T-helper 2 cell (primary cell): ENCODE measurements at places on chromosomes 1 and 21.
A peak's percentile ranks its signal among the peaks of the same experiment; 100 is the strongest.

GRCh38 chr1:15323351-15323988, 76.4 kb downstream of the FHAD1 start:
- peak; percentile 58 for DNase-seq

GRCh38 chr1:236122176-236122575, 20.2 kb upstream of the GPR137B start:
- no peak for DNase-seq

GRCh38 chr1:26799479-26800142, 11.9 kb downstream of the PIGV start:
- DNase-seq: peak; percentile 32

GRCh38 chr1:228303596-228303995, 95.8 kb downstream of the OBSCN start:
- no peak for DNase-seq

- no peak for DNase-seq
Observed at GRCh38 chr1:159554696-159555095, 18.9 kb upstream of the OR10J5 start.

GRCh38 chr1:39474810-39475209, 16.6 kb upstream of the BMP8A start:
- DNase-seq: no peak

DNA sequence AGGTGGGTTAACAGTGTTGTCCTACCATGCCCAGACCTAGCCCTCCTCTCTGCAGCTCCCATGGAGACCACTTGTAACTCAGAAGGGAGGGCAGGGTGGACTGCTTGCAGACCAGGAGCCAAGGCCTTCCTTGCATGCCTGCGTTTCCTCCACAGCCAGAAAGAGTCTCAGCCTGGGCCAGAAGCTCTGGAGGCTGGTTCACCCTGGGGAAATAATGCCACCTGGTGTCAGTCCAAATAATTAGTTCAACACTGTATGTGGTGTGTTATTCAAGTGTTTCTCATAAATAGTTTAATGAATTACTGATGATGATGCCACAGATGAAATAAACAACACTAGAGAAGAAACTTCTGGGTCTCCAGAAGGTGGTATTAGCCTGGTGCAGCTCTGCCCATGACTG, 16.9 kb upstream of the VANGL1 start:
- no peak for DNase-seq

GRCh38 chr1:111758373-111758772, 2.7 kb downstream of the DDX20 start:
- DNase-seq: no peak

DNA sequence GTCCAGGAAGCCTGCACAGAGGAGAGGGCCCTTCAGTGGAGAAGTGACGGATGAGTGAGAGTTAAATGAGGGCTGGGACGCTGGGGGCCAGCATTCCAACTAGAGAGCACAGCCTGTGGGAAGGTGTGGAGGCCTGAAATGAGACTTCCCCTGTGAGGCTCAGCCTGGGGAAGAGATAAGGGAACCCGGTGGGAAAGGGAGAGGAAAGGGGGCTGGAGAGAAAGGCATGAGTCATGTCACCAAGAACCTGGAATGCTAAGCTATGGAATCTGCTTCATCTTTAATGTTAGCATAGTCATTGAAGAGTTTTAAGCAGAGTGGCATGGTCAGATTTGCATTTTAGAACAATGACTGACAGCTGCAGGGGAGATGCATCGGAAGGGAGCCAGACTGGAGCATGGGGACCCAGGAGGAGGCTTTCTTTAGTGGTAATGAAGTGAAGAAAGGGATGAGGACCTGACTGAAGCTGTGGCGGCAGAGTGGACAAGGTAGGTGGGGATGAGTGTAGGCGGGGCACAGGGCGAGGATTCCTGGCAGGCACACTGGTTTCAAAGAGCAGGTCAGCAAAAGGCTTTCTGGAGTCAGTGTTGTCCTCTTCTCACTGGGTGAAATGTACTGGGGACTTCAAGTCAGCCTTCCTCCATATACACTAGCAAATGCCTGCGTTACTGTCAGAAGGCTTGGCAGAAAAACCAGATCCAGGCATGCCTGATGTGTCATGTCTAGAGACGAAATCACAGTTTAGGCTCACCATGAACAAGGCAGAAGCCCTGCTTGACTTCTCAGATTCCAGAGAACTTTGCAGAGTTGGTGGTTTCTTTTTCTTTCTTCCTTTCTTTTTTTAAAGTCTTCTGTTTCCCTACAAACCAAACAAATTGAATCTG, 8.0 kb downstream of the RGL1 start:
- DNase-seq: no peak

DNA sequence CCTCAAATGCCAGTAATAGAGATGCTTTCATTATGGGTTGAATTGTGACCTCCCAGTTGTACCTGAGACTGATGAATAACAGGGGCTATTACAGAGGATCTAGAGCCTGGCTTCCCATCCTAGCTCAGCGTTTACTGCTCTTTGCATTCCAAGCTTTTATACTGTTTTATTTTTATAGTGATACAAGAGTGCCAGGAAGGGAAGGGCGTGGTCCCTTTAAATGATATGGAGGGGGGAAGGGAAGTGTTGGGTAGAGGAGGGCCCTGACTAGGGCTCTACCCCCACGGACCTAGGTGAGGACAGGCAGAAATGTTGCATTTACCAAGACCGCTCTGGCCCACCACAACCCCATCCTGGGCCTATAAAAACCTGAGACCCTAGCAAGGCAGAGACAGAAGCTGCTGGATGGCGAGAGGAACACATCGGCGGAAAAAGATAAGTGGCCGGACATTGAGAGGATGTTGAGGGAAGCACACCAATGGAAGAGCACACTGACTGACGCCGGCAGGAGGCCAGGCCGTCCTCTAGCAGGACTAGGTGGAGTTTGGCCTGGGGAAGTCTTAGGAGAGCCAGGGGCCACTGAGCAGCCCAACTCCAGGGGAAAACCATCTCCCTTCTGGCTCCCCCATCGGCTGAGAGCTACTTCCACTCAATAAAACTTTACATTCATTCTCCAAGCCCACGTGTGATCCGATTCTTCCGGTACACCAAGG, 1025.9 kb downstream of the TTLL7 start:
- DNase-seq: no peak

DNA sequence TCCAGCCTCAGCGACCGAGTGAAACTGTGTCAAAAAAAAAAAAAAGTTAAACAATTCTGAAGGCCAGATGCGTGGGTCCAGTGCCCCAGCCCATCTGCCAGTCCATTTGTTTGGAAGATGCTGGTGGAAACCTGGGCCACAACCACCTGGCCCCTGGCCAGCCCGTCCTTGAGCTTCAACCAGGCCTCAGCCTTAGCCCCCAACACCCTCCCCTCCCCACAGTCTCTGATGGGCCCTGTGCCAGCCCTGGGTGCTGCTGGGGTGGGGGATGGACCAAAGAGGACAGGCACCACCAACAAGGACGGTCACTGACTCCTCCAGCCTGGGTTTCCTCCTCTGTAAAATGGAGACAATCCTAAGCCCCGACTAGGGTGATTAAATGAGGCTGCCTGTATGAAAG, 19.6 kb upstream of the PLEKHG5 start:
- no peak for DNase-seq

GRCh38 chr1:204645251-204645650, 40.3 kb downstream of the LRRN2 start:
- DNase-seq: no peak

DNA sequence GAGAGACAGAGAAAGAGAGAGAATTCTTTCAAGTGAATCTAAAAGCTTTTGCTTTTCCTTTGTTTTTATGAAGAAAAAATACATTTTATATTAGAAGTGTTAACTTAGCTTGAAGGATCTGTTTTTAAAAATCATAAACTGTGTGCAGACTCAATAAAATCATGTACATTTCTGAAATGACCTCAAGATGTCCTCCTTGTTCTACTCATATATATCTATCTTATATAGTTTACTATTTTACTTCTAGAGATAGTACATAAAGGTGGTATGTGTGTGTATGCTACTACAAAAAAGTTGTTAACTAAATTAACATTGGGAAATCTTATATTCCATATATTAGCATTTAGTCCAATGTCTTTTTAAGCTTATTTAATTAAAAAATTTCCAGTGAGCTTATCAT, 117.6 kb downstream of the PTPRC start:
- no peak for DNase-seq

- no peak for DNase-seq
Observed at GRCh38 chr1:155794605-155795245, 62.3 kb downstream of the GON4L start.

DNA sequence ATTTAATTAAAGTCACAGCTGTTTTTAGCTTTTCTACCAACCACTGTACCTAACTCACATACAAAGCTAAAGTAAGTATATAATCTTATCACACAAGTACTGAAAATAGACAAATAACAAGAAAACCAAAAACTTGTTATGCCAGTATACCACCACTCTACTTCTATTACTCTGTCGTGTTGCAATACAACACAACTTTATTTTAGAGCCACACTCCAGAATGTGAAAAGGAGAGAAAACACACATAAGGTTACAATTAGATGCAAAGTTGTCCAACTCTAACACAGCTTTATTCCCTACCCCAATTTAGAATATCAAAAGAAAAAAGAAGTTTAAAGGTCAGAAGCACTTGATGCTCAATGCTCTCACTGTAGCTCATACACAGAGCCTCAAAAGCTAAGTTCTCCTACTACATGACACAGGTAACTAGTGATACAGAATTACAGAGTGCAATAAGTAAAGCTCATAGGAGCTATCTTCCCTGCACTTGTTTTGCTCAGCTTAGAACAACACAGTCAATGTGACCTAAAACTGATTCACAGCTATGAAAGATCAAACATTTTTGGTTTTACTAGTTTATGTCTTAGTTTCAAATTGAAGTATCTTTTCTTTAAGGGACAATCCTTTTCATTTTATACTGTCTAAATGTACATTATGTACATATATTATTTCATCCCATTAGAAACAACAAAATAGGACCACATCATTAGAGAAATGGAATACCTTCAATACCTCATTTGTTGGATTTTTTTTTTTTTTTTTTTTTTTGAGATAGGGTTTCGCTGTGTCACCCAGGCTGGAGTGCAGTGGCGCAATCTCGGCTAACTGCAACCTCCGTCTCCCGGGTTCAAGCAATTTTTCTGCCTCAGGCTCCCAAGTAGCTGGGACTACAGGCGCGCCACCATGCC, 29.2 kb downstream of the EYA3 start:
- no peak for DNase-seq

- DNase-seq: no peak
Observed at GRCh38 chr1:230798491-230798890, 51.3 kb downstream of the CAPN9 start.

- DNase-seq: no peak
Observed at GRCh38 chr1:204574016-204574864, 58.0 kb downstream of the MDM4 start.

DNA sequence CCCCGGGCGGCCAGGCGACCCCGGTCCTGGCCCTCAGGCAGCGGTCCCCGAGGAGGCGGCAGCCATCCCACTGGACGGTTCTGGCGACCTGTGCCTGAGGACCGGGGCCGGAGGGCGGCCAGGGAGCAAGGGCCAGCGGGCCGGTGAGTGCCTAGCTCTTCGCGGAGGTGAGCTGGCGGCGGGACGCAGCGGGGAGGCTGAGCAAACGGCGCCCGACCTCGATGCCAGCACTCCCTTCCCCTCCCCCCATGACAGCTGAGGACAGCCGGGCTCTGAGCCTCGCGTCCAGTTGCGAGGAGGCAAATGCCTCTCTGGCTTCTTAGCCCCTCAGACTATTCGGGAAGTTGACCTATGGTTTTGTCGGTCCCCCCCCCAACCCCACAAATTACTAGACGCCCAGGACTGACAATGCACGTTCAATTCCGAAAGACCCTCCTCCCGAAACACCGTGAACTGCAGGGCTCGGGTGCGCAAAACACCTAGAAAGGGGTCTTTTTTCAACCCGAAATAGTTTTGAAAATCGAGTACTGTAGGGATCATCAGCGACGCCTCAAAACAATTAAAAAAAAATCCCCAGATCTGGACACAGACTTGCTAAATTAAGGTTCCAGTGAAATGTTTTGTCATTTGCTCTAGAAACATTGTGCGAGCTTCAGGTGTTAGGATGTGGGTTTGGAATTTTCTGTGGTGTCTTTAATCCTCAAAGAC, 8.3 kb downstream of the CDKN2C start:
- no peak for DNase-seq

GRCh38 chr21:44065428-44065827, 41.8 kb upstream of the PWP2 start:
- peak; percentile 39 for DNase-seq

DNA sequence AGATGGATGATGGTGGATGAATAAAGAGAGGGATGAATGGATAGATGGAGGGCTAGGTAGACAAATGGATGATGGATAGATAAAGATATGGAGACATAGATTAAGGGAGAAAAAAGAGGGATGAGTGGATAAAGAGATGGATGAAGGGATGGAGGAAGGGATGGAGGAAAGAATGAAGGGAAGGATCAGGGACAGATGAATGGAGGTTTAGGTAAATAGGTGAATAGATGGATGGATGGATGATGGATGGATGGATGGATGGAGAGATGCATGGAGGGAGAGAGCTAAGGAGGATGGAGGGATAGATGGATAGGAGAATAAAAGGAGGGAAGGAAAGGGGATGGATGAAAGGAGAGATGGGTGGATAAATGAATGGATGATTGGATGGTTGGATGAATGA, 28.8 kb downstream of the PLXNA2 start:
- no peak for DNase-seq

- no peak for DNase-seq
Observed at GRCh38 chr1:65704318-65704717, 88.4 kb upstream of the PDE4B start.

GRCh38 chr1:39960431-39960958, 5.5 kb downstream of the MFSD2A start:
- no peak for DNase-seq

- DNase-seq: no peak
Observed at GRCh38 chr1:19066874-19067181, 110.4 kb upstream of the IFFO2 start.

- no peak for DNase-seq
Observed at GRCh38 chr1:97042551-97042950, 321.0 kb downstream of the PTBP2 start.

- DNase-seq: no peak
Observed at GRCh38 chr1:111162488-111162880, 22.5 kb downstream of the CEPT1 start.

DNA sequence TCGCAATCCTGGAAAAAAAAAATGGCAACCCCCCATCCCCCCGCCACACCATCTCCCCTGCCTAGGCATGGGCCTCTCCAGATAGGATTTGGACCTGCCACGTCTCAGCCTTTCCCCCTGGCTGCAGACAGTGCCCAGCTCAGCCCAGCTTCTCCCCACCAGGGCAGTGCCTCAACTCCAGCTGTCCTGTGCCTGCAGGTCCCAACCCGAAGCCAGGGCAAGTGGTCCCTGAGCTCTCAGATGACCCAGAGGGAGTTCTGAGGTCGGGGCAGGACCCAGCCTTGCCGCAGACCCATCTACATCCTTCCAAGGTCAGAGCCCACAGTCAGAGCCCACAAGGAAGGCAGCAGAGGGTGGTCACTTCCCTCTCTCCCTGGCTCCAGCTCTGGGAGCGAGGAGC, 86.7 kb upstream of the POU3F1 start:
- DNase-seq: no peak

DNA sequence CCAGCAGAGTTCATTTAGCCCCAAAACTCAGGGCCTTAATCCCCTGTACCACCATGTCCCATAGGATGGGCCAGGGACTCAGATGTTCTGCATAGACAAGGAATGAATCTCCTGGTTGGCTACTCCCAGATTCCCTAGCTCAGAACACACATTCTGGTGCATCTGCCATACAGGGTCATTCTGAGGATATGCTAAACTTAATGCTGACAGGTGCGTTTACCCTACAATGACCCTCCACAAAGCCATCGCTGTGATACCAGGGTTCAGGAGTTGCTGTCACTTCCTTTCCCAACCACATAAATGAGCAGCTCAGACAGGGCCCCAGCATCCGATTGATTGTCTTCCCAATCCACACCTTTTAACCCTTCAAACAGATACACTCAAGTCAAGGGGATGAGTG, 32.0 kb upstream of the HHAT start:
- DNase-seq: no peak

GRCh38 chr1:162829268-162829667, 31.7 kb downstream of the CCDC190 start:
- DNase-seq: no peak
